ENCODE measurements at places on chromosomes 16 and 17.
A peak's percentile ranks its signal among the peaks of the same experiment; 100 is the strongest.

GRCh38 chr17:60356940-60357339 lies 35.0 kb downstream of the USP32 start:
- DNase-seq: peak; percentile 25

- peak; percentile 85 for DNase-seq
Observed at GRCh38 chr17:14352136-14352535, 51.3 kb downstream of the HS3ST3B1 start.

- peak; percentile 32 for DNase-seq
Observed at GRCh38 chr16:67661101-67661761, 471 bp downstream of the PARD6A start.

DNA sequence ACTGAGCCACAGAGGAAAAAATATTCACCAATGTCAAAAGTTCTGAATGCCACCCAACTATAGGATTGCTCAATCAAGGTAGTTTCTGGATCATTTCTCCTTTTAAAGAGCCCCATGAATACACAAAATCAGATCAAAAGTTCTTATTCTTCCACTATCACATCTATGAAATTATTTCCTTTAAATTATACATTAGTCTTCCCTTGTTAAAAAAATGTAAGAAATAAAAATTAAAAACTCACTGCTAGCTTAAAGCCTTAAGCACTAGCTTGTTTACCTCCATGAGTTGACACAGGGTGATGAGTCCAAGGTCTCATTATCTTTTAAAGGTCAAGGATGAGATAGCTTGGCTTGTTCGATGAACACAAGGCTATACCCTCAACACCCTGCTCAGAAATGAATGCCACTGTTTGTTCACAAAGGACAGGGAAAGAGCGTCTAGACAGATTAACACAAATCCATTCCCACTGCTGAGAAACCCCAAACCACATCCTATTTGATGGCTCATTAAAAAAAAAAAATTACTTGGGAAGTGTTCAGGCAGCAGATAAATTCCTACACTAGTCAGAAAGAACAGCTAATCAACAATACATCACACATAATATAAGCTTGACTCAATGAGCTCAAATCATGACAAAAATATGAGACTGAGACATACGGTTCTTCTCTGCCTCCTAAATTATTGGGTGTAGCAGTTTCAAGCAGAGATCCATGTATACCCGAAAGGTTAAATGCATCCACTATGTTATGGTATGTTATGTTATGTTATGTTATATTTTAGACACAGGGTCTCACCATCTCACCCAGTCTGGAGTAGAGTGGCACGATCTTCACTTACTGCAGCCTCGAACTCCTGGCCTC lies 118.9 kb downstream of the PARN start:
- no peak for DNase-seq

DNA sequence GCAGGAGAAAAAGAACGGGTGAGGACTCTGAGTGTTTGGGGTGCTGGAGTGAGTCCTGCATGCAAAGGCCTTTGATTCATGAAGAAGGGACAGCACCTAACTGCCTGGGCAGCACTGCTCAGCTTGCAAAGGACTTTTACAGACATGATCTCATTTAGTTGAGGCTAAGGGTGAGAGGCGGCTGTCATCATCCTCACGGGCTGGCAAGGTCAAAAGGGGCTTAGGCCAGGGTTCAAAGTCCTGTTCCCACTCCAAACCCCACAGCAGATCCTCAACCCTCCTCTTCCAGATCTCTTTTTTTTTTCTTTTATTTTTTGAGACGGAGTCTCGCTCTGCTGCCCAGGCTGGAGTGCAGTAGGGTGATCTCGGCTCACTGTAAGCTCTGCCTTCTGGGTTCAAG lies 4.8 kb downstream of the RHBDF2 start:
- DNase-seq: no peak

DNA sequence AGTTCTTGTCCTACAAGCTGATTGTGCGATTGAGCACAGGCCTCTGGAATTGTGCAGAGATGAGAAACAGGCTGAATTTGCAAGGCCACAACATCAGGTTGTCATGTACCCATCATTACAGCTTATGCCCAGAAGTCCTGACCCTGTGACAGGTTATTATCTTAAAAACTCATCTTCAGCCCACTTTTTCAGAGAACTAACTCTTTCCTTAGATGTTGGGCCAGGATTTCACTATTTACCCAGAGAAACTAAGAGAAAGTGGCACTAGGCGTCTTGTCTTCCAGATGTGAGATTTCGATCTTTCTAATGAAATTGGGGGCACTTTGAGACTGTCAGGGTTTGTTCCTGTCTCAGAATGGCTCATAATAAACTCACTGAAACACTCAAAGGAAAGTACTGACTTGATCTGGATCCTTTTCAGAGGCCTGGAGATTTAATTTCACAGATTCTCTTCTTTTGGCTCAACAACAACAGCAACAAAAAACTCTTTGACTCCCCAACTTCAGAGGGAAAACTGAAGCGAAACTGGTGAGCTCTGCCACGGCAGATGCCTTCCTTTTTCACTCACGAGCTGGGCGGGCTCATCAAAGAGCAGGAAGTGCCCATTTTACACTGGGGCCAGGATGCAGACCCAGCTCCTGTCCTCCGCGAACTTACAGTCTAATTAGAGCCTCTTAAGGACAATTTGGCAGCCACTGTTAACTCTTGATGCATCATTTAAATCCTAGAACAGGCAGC lies 17.7 kb upstream of the SLC12A3 start:
- peak; percentile 66 for DNase-seq

GRCh38 chr16:85639529-85640253 lies 26.6 kb downstream of the GSE1 start:
- no peak for DNase-seq

DNA sequence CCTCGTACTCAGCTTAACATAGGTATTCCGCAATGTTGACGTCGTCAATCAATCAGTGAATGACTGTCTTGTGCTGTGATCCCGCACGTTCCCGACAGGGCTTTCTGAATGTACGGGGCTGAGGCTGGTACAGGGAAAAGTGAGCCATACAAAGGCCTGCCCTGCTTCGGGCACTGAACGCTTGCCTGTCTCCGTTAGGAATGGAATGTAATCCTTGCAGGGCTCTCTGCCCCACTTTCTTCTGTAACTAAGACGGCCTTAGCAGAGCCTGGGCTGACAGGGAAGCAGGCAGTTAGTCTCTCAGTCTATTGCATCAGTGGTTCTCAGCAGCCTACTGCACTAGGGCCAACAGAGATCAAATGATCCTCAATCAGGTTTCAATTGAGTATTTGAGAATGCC lies 16.2 kb upstream of the MYH3 start:
- no peak for DNase-seq

GRCh38 chr17:78535273-78536197 lies 41.7 kb downstream of the DNAH17 start:
- DNase-seq: no peak

GRCh38 chr17:80959330-80960036 lies 32.2 kb upstream of the CHMP6 start:
- DNase-seq: no peak

DNA sequence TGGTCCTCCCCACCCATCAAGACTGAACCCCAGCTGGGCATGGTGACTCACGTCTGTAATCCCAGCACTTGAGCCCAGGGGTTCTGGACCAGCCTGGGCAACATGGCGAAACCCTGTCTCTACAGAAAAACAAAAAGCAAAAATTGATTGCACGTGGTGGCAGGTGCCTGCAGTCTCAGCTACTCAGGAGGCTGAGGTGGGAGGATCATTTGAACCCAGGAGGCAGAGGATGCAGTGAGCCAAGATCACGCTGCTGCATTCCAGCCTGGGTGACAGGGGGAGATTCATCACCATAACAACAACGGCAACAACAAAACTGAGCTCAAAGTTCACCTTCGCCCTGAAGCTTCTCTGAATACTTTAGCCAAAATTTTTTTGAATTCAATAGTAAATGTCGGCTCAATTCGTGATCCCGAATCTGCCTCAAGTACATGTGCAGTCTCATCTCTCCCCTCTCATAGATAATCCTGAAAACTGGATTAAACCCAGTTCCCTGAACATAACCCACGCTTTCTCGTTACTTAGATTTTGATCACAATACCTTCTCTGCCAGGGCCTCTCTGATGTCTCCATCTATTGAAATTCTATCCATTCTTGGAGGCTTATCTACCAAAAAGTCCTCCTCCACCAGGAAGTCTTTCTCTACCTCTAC lies 13.5 kb upstream of the MYH10 start:
- DNase-seq: no peak

- DNase-seq: no peak
Observed at GRCh38 chr17:66467766-66468165, 165.4 kb downstream of the PRKCA start.

GRCh38 chr16:51931653-51932052 lies 615.3 kb downstream of the TOX3 start:
- no peak for DNase-seq

DNA sequence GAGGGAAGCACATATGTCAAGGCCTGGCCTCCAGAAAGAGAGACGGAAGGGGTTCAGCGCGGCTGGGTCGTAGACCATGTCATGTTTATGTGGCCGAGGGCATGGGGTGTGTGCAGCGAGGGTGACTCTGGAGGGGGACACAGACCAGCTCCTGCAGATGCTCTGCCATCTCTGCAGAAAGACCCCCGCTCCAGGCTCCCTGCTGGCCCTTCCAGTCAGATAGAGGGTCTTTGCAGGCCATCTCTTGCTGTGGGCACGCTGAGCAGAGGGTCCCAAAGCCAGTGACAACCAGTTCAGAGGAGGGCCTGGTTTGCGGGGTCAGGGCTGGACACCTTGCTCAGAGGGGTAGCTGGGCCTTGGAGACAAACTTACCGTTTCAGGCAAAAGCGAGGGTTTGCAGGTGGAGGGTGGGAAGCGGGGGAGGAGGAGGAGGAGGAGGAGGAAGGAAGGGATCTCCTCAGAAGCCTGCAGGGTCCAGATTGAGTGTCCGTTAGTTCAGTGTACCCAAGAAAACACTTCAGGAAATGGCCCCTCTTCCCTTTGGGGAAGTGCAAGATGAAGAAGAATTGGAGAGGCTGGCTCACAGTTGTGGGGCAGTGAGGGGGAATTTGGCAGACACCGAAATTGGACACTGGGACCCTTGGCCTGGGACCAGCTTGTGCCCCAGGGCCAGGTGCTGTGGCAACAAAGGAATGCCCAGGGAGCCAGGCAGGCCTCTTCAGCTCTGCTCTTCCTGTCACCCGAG lies 102.8 kb downstream of the CMIP start:
- peak; percentile 54 for DNase-seq

- DNase-seq: no peak
Observed at GRCh38 chr16:17936766-17937402, 399.7 kb downstream of the NPIPA8 start.

DNA sequence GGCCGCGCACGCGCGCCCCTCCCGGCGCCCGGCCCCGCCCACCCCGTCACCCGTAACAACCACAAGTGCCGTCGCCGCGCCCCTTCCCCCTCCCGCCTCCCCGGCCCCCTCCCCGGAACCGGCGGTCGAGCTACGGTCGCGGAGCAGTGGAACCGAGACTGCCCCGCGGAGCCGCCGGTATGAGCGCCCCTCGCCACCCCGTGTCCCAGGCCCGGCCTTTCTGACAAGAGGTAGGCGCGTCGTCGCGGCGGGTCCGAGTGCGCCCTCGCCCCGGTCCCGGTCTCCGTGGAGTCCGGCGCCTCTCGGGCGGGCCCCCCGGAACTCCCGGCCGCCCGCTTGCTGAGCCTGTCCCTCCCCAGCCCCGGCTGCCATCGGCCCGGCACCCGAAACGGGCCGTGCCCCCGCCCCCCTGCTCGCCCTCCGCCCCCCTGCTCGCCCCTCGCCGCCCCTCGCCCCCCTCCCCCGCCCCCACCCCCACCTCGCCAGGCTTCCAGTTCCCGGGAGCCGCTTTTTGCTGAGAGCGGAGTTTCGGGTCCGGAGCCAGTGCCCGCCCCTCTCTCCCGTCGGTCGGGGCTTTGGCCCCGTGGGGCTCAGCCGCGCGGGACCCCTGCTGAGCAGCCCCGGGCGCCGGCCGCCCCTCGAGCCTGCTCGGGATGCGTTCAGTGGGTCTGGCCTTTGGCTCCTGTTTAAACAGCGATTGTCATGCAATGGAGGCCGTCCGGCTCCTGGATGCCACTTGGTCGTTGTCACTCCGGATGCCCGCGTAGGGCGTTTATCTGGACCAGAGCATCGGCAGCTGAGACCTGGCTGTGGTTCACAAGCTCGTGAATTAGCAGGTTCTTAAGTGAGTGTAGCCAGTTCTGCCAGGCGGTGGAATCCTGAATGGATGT lies at the start of gene SEC14L1:
TSS of gene SEC14L1 (plus strand) at position 92 of the 890 bp plus-strand sequence. CDS start 2,628 bp downstream, outside the sequence.
- DNase-seq: no peak

DNA sequence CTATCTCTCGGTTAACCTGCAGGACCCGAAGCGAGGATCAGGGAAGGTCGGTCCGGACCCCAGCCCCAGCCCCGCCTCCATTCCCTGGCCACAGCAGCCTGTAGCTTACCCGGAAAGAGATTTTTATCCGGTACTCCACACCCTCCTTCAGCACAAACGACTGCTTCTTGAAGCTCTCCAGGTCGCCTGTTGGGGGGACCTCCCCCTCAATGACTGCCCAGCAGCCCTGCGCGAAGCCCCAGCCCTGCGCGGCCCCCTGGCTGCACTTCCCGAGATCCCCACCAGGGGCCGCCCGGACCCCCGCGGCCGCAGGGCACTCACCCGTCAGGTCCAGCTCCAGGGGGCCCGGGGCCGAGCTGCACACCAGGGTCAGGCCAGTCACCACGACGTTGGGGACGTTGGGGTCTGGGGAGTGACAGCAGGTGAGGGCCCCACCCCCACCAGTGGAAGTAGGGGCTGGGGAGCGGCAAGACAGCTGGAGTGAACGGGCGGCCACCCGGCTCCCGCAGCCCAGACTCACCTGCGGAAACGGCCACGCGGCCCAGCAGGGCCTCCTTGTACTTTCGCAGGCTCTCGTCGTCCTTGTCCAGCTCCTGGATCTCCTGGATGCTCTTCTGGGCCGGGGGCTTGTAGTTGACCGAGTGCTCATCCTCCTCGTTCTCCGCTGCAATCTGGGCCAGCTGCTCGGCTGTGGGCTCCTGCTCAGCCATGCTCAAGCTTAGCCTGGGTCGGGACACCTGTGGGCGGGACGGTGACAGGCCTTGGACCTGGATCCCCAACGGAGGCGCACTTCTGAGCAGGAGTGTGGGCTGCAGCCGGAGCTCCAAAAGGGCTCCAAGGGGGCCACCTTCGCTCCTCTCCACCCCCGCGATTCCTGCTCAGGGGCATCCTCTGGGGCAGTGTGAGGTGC lies 1.7 kb downstream of the ARHGDIA start:
- DNase-seq: peak; percentile 23

- no peak for DNase-seq
Observed at GRCh38 chr17:55223524-55223923, 41.2 kb upstream of the HLF start.

DNA sequence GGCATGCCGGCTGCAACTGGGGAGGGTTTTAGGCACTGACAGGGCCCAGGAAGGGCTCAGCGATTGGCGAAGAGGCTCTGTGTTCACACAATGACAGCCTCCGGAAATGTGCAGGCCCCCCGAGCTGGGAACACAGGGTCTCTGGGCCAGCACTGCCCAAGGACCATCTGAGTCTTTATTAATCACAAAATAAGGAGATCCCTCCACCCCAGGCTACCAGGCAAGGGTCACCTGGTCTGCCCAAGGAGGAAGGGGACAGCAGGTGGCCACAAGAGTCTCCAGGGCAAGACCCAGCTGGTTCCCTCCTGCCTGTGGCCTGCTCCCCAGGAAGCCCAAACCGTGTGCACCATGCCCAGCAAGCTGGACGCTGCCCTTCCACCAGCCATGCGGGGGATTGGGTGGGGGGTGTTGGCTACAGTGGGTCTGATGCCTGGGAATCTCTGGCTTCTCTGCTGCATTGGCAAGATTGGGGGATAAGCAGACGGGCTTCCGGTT lies 52.1 kb upstream of the TNRC6C start:
- DNase-seq: no peak
